ENCODE measurements at places on chromosomes 4 and X. TPM values are rescaled to one million over a fixed set of nuclear protein-coding genes. Genes with fewer than 3 reads are reported as not detected.

DNA sequence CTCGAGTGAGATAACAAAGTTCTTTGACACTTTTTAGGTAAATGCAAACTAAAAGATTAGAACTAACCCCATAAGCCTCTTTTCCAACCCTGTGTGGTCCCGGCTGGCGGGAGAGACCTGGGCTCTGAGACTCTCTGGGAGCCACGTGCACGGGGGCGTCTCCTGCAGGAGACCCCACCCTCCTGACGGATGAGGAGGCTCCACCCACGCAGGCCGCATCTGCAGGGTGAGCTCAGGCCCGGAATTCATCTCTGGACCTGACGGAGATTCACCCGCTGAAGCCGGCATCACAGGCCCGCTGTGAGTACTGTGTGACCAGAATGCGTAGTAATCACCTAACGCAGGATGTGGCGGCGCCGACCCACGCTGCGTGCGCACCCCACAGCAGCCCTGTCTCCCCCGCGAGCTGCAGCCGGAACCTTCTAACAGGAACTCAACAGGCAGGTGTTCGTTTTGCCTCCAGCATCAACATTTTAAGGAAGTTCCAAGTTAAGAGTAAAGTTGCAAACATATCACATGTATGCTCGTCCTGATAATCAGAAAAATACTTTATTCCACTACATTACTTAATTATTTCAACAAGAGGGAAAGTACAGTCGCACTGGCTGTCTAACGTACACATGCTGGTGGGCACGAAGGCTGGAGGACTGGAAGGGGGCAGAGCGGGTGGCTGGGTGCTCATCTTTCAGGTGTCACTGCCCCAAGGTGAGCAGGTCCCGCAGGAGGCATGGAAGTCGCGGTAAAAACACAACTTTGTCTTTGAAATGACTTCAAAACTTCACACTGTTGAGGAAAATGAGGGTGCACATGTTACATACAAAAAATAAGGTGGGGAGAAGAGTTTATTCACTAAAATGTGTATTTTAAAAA, 44.5 kb downstream of the FGFRL1 start:
- no peaks in the 10 kb centered on the region for H3K27me3 ChIP-seq
- no peak overlapping the region for H3K27ac ChIP-seq
- no peak overlapping the region for H3K4me3 ChIP-seq
- H3K36me3 ChIP-seq = no peaks in the 10 kb centered on the region
- peaks cover 8% of the 10 kb centered on the region for H3K4me1 ChIP-seq

- no peak for DNase-seq
- H3K36me3 ChIP-seq = no peaks in the 10 kb centered on the region
- H3K4me3 ChIP-seq = no peak overlapping the region
- no peaks in the 10 kb centered on the region for H3K27me3 ChIP-seq
- H3K27ac ChIP-seq = no peak overlapping the region
Measured at GRCh38 chr4:166087569-166087968, 214.5 kb downstream of the TLL1 start.

Gene MAGEC2
- not detected for total RNA-seq

DNA sequence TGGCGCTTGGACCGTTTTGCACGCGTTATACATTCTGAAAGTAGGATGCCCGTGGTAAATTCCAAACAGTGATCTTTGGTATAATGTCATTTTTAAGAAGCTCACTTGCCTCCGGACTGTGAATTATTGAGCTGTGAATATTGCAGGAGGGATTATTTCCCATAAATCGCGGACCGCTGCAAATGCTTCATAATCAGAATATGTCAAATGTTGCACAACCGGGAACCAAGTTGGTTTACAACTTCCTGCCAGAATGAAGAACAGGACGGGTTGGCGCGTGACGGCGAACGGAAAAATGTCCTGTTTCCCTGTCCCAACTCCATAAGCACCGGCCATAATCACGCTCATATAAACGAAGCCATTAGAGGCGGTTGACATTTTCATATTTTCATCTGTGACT, 67.6 kb downstream of the SHOX start:
- H3K27ac ChIP-seq = no peak overlapping the region
- H3K27me3 ChIP-seq = no peaks in the 10 kb centered on the region
- DNase-seq = no peak
- H3K4me1 ChIP-seq = no peaks in the 10 kb centered on the region
- H3K4me3 ChIP-seq = no peak overlapping the region

DNA sequence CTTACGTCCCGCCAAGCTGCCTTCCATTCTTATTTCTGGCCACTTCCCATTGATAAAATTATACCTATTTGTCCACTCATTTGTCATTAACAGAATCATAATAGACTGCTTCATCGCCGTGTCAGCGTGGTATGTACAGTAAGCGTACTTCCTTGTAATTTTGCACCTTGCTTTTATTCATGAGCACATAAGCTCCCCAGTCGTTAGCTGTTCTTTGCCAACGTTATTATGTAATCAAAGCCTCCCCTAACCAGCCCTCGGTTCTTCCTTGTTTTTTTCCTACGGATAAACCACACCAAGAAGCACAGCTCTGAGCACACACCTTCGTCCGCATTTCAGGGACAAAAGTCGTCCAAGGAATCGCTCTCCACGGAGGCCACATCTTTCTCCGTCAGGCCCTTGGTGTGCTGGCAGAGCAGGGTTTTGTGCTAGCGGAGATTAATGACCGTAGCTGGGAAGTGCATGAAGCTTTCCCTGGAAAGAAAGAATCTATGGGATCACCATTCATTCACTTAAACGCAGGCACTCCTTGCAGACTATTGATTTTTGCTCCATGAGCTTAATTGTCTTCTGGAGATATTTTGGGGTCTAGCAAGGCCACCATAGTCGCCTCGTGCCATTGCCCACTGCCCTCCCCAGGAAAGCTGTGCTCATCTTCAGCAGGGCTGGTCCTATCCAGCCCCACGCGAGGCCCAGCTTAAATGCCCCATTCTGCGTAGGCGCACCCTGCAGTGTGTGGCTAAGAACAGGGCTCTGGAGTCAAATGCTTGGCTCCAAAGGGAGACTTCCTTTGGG, 200.9 kb upstream of the PSAPL1 start:
- H3K27ac ChIP-seq = no peak overlapping the region
- H3K36me3 ChIP-seq = no peaks in the 10 kb centered on the region
- DNase-seq = no peak
- H3K4me1 ChIP-seq = peaks cover under 1% of the 10 kb centered on the region
- no peak overlapping the region for H3K4me3 ChIP-seq

Gene CSN3
- total RNA-seq = not detected

Gene EIF2S3
- 71.5 TPM for total RNA-seq

DNA sequence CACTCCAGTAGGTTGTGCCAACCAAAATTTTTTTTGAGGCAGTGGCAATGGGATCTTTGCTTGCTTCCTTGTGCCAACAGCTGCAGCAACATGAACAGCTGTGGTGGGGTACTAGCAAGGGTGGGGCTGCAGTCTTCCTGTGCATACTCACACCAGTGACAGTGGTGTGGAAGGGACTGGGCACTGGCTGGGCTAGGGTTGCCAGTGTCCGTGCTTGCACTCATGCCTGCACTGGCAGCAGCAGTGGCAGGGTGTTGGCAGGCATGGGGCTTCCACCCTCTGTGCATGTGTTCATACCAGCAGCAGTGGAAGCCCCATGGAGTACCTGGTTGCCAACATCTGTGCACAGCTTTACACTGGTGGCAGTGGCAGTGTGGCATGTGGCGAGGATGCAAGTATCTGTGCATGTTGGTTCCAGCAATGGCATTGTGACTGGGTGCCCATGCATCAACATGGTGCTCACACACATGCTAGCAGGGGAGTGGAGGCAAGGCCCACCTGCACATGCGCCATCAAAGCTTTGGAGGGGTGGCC, 1312.6 kb downstream of the PCDH18 start:
- H3K36me3 ChIP-seq = no peaks in the 10 kb centered on the region
- no peak for DNase-seq
- no peak overlapping the region for H3K27ac ChIP-seq
- no peaks in the 10 kb centered on the region for H3K27me3 ChIP-seq
- H3K4me1 ChIP-seq = no peaks in the 10 kb centered on the region
- H3K4me3 ChIP-seq = no peak overlapping the region

- H3K4me1 ChIP-seq = no peaks in the 10 kb centered on the region
- H3K27ac ChIP-seq = no peak overlapping the region
- no peaks in the 10 kb centered on the region for H3K27me3 ChIP-seq
- no peak for DNase-seq
- no peaks in the 10 kb centered on the region for H3K36me3 ChIP-seq
Measured at GRCh38 chrX:73561801-73562200, 1.2 kb upstream of the CHIC1 start.

Gene VSIG4
- 311 TPM for total RNA-seq

GRCh38 chr4:149708513-149709130, 107.0 kb downstream of the IQCM start:
- H3K4me3 ChIP-seq = no peak overlapping the region
- H3K36me3 ChIP-seq = no peaks in the 10 kb centered on the region
- peaks cover 15% of the 10 kb centered on the region for H3K4me1 ChIP-seq
- no peak for DNase-seq

GRCh38 chr4:89245459-89245858, 62.1 kb downstream of the GPRIN3 start:
- no peaks in the 10 kb centered on the region for H3K27me3 ChIP-seq
- DNase-seq = no peak
- H3K4me1 ChIP-seq = no peaks in the 10 kb centered on the region

Gene AMOT
- total RNA-seq = 55.2 TPM

DNA sequence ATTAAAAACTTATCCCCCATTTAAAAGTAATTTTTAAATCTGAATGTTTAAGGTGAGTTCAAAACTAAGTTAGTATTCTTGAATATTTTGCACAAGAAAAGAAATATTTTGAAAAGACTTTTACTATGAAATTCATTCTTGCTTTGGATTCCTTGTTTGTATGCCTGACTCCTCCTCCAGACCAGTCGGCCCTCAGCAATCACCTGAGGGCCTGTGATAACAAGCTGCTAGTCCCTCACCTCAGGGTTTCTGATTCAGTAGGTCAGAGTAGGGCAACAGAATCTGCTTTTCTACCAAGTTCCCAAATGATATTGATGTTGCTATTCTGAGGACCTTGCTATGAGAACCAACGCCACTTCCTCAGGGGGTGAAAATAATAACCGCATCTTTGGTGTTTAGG, 154.7 kb downstream of the CDS1 start:
- no peak for DNase-seq
- H3K4me1 ChIP-seq = no peaks in the 10 kb centered on the region
- no peak overlapping the region for H3K4me3 ChIP-seq
- no peaks in the 10 kb centered on the region for H3K27me3 ChIP-seq

DNA sequence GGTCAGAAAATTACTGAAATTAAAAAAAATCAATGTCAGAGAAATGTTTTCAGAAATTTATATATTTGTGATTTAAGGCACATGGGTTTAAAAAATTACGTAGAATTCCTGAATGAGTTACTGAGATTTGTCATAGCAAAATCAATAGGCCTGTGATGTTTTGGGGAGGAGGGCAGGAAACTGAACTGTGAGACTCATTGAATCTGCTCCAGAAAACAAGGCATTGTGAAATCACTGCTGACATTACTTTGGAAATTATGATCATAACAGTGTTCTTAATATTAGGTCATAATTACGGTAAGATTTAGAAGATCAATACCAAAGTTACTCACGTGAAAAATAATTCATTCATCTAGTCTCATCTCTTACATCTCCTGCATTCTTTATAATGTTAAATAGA, 5.3 kb downstream of the FGF5 start:
- H3K27ac ChIP-seq = no peak overlapping the region
- H3K36me3 ChIP-seq = no peaks in the 10 kb centered on the region
- DNase-seq = no peak

GRCh38 chr4:48331577-48332330, 9.6 kb upstream of the SLAIN2 start:
- no peak overlapping the region for H3K27ac ChIP-seq
- peaks cover 13% of the 10 kb centered on the region for H3K4me1 ChIP-seq
- H3K4me3 ChIP-seq = no peak overlapping the region
- DNase-seq = no peak

Gene GAGE12F
- not detected for total RNA-seq

Gene CCNB3
- total RNA-seq = 0.21 TPM

Gene ENPP6
- 2.0 TPM for total RNA-seq

DNA sequence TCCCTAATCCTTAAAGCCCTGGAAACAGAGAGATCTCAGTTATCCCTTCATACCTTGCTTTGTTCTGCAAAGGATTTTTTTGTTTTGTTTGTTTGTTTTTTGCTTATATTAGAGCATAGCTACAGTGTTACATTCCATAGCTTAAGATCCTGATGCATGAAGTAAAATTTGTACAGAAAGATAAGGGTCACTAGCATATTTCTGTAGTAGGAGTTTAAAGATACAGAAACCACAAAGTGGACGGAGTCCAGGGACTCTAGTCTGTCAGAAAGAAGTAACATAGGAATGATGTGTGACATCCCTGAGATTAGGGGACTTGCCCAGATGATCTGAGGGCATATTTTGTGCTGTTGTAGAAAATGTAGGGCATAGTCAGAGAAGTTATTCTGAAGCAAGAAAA, 151.9 kb upstream of the PLAC1 start:
- H3K4me1 ChIP-seq = no peaks in the 10 kb centered on the region
- no peak for DNase-seq
- no peaks in the 10 kb centered on the region for H3K27me3 ChIP-seq
- H3K36me3 ChIP-seq = no peaks in the 10 kb centered on the region

DNA sequence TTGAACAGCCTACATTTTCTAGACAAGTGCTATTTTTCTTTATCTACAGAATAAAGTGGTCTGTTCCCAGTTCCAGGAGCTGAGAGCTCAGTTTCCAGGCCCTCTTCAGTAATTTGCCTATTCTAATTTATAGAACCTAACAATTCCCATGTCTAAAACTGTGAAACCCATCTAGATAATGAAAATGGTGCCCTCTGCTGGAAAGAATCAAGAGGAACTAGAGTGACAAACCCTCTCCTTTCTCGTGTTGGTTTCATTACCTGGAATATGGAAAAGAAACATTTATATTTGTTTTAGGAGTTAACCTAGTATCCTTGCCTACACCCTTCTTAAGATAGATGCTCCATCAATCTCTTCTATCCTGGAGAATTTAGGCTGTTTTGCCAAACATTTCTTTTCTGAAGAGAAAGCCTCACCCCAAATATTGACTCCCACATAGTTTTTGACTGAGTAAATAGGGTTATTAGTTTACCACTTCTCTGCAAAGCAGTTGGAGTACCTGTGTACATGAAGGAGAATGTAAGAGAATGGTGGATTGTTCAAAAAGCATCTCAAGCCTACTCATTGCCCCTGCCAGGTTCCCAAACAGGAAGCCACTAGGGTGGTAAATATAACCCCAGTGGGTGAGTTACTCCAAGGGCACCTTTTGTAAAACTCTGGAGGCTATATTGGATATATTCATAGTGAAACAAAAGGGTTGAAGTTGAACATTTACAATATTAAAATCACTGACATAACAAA, 121.6 kb downstream of the RASL11B start:
- no peaks in the 10 kb centered on the region for H3K27me3 ChIP-seq
- H3K36me3 ChIP-seq = no peaks in the 10 kb centered on the region
- H3K4me3 ChIP-seq = no peak overlapping the region

GRCh38 chr4:7199129-7199725, 6.9 kb downstream of the SORCS2 start:
- no peak overlapping the region for H3K4me3 ChIP-seq
- no peaks in the 10 kb centered on the region for H3K36me3 ChIP-seq
- no peak for DNase-seq
- H3K4me1 ChIP-seq = peaks cover 18% of the 10 kb centered on the region

Gene SMS
- 61.6 TPM for total RNA-seq

- no peaks in the 10 kb centered on the region for H3K27me3 ChIP-seq
- no peak for DNase-seq
- no peaks in the 10 kb centered on the region for H3K36me3 ChIP-seq
- no peak overlapping the region for H3K27ac ChIP-seq
- H3K4me1 ChIP-seq = no peaks in the 10 kb centered on the region
- no peak overlapping the region for H3K4me3 ChIP-seq
Measured at GRCh38 chr4:164937576-164938270, 39.7 kb downstream of the TRIM61 start.

Gene BST1
- total RNA-seq = 9.2 TPM
